Heart right ventricle (tissue), 16 donors: ENCODE measurements at places on chromosomes 7 and 10. TPM values are rescaled to one million over a fixed set of nuclear protein-coding genes. Genes with fewer than 3 reads are reported as not detected.

DPP6 gene
- not detected for total RNA-seq

EEPD1 gene
- 7.8 TPM for total RNA-seq

ALOX5 gene
- 5.1 TPM for total RNA-seq

CTAGE15 gene
- 0.13 TPM for total RNA-seq

CRYGN gene
- not detected for total RNA-seq

DNA sequence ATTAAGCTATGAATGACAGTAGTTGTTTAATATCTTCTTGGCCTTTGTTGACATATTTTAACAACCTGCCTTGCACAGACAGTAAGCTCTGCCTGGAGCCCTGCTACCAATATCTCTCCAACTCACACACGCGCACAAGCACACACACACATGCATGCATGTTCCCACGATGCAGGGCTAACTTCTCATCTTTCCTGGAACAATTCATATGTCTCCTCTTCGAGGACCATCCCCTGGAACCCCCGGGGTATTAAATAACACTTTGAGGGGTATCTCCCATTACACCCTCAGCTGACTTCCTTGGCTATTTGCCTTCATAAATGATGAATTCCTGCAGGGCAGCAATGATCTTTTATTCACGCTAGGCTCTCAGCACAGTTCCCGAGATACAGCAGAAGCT, 258.0 kb downstream of the TRIL start:
- DNase-seq = no peak

DNA sequence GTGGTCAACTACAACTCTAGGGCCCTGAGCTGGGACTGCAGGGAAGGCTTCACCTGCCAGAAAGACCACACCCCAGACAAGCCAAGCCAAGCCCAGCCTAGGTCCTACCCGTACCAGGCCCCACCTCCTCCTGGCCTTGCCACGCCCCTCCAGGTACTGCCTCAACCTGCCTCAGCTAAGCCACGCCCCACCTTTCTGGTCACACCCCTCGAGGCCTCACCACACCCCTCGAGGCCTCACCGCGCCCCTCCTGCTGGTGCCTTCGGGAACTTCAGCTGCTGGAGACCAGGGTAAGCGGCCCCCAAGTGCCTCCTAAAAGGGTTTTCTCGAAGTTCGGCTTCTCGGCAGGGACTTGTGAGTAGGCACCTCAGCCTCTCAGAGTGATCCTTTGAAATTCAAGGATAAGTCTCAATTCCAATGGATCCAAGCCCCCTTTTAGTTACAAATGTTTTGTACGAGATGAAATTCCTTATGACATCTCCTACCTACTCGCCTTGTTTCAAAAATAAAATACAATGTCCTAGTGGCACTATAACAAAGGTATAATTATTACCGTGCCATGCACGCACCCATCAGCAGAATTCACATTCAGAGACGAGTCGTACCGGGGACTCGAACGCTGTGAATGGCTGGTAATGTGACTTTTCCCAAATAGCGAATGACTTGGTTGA, 171.2 kb downstream of the ARHGAP21 start:
- no peak for DNase-seq

DNA sequence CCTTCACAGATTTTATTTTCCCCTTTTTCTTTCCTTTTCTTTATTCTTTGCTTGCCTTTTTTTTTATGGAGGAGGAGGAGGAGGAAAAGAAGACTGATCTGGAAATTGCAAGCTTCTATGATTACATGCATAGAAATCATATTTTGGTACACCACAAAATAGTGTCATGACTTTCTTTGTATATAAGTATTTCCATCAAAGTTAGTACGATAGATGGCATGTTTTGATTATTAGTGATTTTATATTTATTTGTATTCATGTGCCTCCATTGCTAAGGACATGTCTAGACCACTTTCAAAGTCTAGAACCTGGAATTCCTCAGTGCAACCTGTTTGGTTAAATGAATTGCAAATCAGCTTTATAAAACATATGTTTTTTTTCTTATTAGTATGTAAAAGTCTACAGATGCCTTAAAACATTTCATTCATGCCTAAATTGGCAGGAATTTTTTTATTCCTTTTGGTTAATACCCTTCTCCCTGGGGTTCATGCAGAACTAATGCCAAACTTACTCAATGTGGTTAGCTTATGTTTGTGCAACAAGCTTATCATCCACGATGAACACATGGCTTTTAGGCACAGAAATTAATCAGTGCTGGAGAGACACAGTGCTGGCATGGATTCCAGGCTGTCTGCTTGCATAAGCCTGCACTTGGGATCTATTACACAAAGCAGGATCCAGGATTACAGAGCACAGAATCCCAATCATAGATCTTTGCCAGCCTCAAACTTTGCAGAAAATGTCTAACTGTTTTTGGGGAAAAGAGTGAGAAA, 213.1 kb downstream of the CHRM2 start:
- DNase-seq = peak; percentile 45

- DNase-seq = no peak
Observed at GRCh38 chr7:20350518-20350951, 19.8 kb downstream of the ITGB8 start.

DNA sequence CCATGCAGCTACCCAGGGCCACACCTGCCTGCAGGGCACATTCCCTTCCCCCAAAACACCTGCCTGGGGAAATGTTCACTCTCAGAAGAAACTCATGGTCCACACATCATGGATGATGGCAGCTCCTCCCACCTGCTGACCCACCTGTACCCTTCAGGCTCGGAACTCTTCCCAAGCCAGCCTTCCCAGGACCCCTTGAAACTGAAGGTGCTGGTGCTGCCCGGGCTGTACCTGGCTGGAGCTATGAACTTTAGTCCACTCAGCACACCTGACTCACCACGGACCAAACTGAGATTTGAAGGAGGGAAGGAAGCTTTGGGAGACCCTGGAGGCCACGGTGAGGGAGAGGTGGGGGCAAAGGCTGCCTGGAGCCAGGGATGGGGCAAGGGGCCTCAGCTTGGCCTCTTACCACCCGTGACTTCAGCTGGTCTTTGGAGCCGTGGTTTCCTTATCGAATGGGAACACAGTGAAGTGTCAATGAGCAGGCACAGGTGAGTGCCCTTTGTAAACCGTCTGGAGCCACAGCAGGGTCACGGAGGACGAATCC, 30.1 kb upstream of the INPP5A start:
- no peak for DNase-seq

- DNase-seq = no peak
Observed at GRCh38 chr7:127717502-127718339, 65.7 kb downstream of the SND1 start.

DNA sequence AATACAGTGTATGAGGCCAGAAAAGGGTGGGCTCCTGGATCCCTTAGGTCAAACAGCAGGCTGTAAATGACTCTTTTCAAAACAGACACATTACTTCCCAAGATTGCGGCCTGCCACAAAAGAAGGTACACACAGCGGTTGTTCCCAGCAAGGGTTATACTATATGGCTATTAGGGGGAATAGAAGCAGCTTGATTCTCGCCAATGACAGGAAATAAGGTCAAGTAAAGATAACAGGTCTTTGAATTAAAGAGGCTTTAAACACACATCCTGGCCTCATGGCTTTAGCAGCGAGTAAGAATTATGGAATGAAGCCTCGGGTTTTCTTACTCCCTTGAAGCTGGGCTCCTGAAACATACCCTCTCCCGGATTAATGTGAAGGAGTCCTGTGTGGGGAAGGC, 58.3 kb downstream of the CYP26A1 start:
- no peak for DNase-seq

- no peak for DNase-seq
Observed at GRCh38 chr7:108310351-108310750, 145.9 kb downstream of the NRCAM start.

DNA sequence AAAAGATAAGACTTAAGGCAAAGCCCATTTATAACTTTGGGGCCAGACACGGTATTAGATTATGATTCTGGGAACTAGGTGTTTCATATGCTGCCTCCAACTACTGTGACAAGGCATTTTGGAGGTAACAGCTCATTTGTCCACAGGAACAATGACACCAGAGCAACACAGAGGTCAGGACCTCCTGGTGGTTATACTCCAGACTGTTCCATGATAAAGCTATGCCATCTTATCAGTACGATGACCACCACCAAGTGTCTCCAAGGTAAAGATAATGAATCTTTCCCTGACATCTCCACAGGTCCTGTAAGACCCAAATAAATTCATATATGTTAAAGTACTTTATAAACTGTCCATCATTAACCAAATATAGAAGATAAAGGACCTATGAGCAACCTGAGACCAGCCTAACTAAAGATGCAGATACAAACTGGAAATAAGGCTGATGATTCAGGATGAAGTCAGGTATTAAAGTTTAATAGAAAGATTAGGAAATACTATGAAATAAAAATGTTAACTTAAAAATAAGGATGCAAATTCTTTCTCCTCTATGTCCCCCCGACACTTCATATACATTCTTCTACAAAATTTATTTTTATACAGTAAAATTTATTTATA, 26.2 kb downstream of the CUL2 start:
- DNase-seq = no peak

DNA sequence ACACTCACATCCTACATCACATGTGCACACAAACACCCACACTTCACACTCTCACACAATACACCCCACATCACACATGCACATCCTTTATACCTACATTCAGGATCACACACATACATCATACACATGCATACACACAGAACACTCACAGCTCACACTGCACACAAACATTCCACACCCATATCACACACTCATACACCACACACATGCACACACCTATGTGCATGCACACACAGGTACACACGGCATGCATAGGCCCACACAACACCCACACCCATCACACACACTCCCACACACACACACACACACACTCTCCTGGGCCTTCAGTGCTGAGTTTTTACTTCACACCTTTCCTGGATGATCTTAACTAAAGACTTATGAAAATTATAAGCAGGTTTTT, 220.5 kb downstream of the DNAJB6 start:
- no peak for DNase-seq

- no peak for DNase-seq
Observed at GRCh38 chr10:123249894-123250293, 95.7 kb downstream of the BUB3 start.

GRCh38 chr7:90053094-90053493, 101.2 kb upstream of the STEAP1 start:
- DNase-seq = no peak

- no peak for DNase-seq
Observed at GRCh38 chr7:36667007-36667745, 57.1 kb downstream of the AOAH start.

GRCh38 chr10:55242544-55242943, 441.5 kb upstream of the PCDH15 start:
- no peak for DNase-seq

- DNase-seq = no peak
Observed at GRCh38 chr7:111864291-111864976, 302.1 kb upstream of the IMMP2L start.

DNA sequence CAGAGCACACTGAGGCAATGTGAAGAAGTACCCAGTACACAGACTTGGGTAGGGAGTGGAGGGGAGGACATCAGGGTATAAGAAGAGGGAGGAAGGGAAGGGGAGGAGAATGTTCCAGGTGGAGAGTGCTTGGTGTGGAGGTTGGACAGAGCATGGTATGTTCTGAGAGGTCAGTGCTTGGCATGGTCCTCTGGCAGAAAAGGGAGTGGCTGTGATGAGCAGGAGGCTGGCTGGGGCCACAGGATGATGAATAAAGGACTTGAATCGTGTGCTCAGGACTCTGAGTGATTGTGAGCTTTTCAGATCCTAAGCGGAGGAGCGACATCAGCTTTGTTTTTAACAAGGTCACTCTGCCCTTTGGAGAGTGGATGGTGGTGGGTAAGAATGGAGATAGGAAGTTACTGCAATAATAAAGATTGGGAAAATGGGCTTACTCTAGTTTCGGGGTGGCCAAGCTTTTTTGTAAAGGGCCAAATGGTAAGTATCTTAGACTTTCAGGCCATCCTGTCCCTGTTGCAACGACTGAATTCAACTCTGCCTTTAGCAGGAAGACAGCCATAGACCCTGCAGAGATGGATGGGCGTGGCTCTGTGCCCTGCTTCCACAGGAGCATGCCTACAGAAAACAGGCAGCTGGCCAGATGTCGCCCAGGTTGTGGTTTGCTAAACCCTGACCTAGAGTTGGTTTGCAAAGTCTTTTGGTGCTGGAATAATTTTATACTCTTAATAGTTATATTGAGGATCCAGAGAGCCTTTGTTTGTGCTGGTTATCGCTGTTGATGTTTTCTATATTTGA, 8.4 kb downstream of the PPP2R2D start:
- DNase-seq = no peak

DNA sequence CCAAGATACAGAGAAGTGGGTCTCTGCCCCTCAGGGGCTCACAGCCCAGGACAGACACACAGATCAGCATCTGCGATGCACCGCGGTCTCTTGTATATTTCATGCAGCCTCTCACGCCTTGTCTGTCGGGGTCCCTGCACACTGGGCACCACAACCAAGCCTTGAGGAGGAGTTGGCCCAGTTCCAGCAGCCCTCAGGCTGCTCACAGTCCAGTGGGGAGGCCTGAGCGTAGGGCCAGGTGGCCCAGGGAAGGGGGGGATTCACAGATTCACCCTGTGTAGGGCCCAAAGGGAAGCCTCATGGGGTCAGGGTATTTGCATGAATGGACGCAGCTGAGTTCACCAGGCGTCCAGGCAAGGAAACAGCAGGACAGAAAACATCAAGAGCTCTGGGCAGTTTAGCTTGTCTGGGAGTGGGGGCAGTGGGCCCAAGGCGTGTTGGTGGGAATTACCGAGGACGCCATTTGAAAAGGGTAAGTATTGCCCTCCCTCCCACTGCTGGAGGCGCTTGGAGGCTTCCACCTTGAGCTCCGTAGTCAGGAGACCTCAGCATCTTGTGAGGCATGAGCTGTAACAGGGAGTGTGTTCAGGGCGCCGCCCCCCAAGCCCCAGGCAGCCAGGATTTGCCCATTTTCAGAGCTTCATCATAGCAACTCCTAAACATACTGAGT, 129.1 kb upstream of the CHST15 start:
- DNase-seq = no peak

- DNase-seq = no peak
Observed at GRCh38 chr10:55283031-55283430, 482.0 kb upstream of the PCDH15 start.

DNA sequence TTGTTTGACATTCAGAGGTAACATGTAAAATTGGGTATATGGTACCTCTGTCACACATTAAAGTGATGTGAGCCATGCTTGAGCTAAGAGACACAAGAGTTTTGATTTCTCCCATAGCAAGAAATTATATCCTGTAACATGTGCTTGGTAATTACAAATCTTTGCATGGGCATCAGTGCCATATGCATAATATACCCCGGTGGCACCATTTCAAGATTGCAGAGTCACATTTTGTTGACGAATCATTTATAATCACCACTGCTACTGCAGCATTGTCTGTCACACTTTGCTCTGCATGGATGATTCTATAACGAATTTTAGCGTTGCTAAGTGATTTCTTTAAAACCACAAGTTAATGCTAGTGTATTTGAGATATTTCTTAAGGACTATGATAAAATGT, 443.7 kb upstream of the LRRN3 start:
- no peak for DNase-seq

GRCh38 chr7:129678606-129679005, 67.1 kb downstream of the NRF1 start:
- no peak for DNase-seq

DNA sequence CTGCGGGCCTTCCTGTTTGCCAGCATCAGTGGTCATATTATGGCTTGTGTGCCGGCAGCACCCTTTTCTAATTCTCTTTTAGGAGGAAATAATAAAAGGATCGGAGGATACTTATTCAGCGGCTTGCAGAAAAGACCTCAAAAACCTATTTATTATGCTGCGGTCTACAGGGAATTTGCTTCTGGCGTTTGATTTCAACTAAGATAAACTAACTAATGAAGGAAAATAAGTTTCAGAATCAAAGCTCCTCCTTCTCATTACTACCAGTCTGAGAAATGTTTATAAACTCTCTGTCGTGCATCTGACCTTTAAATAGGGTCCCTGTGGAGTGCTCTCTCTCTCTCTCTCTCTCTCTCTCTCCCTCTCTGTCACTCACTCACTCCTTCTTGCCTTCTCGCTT, 335.0 kb upstream of the GLI3 start:
- no peak for DNase-seq
